Thoracic aorta (tissue), 2 donors: ENCODE measurements at places on chromosomes 1 and 21. TPM values are rescaled to one million over a fixed set of nuclear protein-coding genes. Genes with fewer than 3 reads are reported as not detected.

FBXO2 gene
- total RNA-seq: 3.8 TPM

LRRC7 gene
- 0.14 TPM for total RNA-seq

- DNase-seq: no peak
Observed at GRCh38 chr1:24635195-24635843, 7.8 kb upstream of the SRRM1 start.

- DNase-seq: no peak
Observed at GRCh38 chr1:216290074-216290473, 133.2 kb downstream of the USH2A start.

- DNase-seq: no peak
Observed at GRCh38 chr1:26704629-26705028, 8.8 kb downstream of the ARID1A start.
